AG04450 (cell line): ENCODE measurements at places on chromosomes 16 and 17.

GRCh38 chr16:14307527-14308367, 236.6 kb downstream of the MRTFB start:
- no peak for DNase-seq

DNA sequence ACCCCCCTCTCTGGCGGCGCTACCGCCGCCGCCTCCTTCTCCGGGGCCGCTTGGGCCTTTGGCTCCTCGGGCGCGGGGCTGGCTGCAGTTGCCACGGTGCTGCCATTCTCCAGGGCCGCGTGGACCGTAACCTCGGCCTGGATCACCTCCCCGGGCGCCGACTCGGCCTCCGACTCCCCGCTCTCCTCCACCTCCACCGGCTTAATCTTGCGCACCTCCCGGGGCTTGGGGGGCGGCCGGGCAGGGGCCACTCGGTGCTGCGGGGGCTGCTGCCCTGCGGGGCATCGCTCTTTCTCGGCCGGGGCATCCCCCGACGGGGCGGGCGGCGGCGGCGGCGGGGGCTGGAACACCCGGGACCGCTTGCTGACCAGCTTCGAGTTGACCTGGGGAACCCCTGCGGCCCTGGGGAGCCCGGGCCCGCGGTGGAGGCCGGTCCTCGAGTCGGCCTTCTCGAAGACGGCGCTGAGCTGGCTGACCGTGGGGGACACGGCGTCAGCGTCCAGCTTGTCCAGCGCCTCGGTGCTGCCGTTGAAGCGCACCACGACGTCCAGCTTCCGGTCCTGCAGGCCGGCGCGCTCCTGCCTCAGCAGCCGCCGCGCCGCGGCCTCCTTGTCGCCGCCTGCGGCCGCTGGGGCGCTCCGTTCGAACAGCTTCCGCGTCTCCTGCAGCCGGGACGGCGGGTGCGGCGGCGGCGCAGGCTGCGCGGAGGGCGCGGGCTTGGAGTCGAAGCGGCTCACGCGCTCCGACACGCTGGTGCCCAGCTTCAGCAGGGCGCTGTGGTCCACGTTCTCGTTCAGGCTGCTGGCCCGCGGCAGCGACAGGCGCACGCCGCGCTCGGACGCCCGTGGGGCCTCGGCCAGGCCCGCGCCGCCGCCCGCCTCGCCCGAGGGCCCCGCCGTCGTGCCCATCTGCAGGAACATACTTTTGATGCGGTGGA, 792 bp downstream of the PPP1R9B start:
- DNase-seq: no peak

- DNase-seq: no peak
Measured at GRCh38 chr17:18015593-18015992, 23.4 kb downstream of the ATPAF2 start.

- no peak for DNase-seq
Measured at GRCh38 chr16:79651363-79651762, 50.8 kb upstream of the MAF start.

GRCh38 chr17:2703606-2704005, 8.0 kb downstream of the CLUH start:
- DNase-seq: no peak

GRCh38 chr16:47475786-47476185, 14.7 kb downstream of the PHKB start:
- DNase-seq: no peak

GRCh38 chr16:79717333-79718137, 117.0 kb upstream of the MAF start:
- DNase-seq: no peak

DNA sequence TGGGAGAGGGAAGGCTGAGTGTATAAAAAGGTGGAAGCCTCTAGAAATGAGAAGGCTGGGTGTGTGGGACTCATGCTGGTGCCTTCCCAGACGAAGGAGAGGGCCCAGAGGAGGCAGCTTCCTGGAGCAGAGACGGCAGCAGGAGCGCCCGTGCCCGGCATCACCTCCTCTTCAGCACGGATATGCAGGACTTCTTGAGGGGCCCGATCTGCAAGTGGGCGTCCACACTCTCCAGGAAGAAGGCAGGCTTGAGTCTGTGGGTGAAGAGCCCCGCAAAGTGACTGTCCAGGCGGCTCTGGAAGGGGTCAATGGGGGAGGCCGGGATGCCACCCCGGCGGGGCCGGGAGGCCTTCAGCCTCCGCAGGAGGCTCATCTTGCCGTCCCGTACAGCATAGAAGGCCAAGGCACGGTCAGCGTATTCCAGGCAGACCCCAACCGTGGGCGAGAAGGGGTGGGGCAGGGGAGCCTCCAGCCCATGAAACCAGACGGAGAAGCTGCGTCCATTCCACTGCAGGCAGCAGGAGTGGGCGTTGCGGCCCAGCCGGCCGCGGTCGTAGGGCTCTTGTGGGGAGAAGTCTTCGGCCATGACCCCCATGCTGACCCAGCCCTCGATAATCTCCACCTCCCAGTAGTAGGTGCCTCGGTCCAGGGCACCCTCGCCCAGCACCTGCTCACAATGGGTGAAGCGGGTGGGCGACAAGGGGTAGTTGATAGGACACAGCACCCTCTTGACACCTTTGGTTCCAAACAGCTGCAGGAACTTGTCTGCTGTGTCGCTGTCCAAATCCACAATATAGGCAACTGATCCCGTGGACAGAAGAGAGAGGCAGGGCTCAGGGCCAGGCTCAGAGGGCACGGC, 3.8 kb downstream of the TRIM47 start:
- no peak for DNase-seq

DNA sequence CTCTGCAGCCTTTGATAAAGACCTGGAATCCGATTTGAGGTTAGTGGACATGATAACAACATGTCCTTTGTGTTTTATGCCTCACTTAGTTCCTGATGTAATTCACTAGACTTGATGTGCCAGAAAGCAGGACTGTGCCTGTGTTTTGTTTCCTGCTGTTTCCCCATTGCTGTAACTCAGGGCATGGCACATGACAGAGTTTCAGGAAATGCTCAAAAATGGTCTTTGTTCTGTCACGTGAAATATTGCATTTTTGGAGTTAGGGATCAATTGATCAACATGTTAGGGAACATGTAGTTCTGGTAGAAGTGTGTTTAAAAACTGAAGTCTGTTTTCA, 32.8 kb downstream of the DHX38 start:
- DNase-seq: no peak

DNA sequence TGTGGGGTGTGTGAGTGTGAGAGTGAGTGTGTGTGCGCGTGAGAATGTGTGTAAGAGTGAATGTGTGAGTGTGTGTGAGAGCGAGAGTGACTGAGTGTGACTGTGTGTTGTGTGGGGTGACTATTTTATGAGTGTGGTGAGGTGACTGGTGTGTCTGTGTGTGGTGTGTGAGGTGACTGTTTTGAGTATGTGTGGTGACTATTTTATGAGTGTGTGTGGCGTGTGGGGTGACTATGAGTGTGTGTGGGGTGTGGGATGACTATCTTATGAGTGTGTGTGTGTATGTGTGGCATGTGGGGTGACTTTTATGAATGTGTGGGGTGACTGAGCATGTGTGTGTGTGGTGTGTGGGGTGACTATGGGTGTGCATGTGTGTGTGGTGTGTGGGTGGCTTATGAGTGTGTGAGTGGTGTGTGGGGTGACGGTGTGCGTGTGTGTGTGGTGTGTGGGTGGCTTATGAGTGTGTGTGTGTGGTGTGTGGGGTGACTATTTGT, 152.9 kb upstream of the PLCG2 start:
- DNase-seq: no peak

GRCh38 chr17:44197980-44198720, 1.5 kb downstream of the ATXN7L3 start:
- DNase-seq: no peak
